ENCODE measurements at places on chromosomes 16 and 17.

GRCh38 chr17:69555056-69555455 lies 140.6 kb downstream of the MAP2K6 start:
- no peak for DNase-seq

DNA sequence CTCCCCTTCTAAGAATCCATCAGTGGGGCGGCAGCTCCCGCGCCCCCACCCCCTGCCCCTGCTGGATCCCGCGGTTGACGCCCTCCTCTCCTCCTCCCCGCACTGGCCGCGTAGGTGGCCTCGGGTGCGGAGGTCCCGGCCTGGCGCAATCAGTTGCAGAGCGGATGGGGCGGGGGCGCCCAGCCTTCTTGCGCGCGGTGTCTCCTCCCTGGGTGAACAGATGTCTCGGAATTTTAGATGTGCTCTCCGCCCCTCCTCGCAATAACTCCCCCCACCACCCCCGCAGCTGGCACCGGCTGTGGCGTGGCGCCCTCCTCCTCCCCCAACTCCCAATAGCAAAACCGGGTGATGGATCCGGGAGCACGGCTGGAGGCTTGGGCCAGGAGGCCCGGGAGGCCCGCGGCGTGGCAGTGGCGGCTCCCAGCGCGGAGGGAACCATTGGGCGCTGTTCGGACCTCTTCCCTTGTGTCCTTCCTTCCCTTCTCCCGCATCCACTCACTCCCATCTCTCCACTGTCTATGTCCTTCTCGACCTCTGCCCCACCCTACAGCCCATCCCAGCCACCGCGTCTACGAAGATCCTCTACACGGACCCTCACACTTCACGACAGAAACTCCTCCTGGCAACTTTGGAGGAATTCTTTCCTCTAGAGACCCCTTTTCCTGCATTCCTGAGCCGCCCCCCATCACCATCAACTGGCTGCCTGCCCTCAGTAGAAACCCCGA lies 11.0 kb downstream of the NEUROD2 start:
- no peak for DNase-seq

DNA sequence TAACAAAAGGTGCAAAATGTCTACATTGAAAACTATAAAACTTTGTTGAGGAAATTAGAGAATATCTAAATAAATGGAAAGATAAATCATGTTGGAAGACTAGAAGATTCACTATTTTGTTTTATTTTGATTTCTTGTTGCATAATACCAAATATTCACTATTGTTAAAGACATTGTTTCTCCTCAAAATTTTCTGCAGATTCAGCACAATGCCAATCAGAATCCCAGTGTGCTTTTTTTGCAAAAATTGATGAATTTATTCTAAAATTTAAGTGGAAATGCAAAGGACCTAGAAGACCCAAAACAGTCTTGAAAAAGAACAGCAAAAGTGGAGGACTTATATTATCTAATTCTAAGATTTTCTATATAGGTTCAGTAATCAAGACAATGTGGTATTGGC lies 40.4 kb downstream of the TTLL6 start:
- DNase-seq = no peak

DNA sequence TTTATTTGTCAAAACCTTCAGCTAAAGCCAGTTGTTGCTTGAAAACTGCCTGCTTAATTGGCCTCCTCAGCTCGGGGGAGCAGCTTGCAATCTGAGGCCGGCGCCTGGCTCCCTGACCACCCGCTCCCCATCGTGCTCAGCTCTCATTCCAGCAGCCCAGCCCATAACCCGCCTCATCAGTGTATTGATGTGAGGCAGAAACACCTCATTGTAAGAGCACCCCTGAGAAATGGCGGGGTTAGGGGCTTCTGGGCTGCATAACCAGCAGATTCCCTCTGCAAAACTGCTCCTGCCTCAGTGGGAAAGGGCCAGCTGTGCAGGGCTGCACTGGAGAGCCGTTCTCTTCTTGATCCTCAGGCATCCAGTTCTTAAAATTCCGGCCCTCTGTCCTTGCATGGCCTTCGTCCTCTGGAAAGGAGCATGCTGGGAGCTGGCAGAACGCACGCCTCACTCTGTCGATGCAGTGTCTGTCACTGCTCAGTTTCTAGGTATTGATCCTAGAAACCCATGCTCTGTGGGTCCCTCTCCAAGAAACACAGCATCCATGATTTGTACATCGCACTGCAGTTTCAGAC lies 113.8 kb upstream of the CHMP6 start:
- DNase-seq = no peak

DNA sequence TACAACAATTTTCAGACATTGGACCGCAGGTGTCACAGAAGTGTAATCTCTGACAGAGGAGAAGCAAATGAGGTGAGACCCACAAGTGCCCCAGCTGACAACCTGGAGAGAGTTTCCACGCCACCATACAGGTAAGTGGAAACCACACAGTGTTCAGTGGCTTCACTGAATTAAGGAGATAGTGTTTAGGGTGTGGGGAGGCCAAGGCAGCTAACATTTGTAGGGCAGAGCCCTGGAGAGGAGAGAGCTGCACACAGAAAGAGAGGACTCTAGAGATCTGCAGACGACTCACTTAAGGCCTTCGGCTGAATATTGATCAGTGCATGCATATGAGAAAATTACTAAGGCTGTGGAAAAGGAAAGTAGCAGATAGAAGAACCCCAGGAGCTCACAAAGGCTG lies 228.9 kb upstream of the TNRC6C start:
- DNase-seq = no peak

- DNase-seq = no peak
These were observed 39.8 kb downstream of the TEX2 start for GRCh38 chr17:64223283-64223682.

- DNase-seq = peak; percentile 70
These were observed 60.0 kb upstream of the CHMP6 start for GRCh38 chr17:80931421-80932265.

DNA sequence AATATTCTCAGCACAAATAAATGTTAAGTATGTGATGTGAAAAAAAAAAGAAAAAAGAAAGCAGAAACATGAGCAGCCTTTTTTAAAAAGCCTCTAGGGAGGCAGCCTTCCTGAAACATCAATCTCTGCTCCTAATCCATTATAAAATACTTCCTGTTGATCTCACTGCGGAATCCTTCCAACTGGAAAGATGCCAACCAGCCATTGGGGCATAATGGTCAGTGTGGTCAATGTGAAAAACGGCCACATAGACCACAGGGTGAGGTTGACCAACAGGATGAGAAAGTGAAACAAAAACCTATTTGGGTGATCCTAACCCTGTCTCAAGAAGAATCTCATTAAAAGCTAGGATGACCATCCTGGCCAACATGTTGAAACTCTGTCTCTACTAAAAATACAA lies 26.1 kb upstream of the ABCA8 start:
- DNase-seq = peak; percentile 94
